ENCODE measurements at places on chromosomes 2 and 18.

DNA sequence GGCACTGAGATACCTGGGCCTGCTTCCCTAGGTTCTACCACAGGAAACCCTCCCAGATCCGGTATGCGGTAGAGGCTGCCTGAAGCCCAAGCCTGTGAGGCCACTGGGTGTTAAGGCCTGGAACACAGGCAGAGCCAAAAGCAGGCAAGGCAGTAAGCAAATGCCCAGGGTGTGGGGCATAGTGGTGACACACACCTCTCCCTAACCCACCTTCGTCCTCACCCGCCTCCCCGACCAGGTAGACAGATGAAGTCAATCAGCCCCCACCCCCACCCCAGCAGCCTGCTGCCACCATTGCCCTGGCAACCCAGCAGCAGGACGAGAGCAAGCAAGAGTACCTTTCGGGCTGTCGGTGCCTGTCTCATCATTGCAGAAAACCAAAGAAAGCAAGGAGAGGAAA, 6.1 kb downstream of the DCTN1 start:
- DNase-seq = no peak

- DNase-seq = no peak
Observed at GRCh38 chr2:207502577-207503198, 27.1 kb upstream of the CREB1 start.

GRCh38 chr2:198405311-198405710, 600.9 kb downstream of the PLCL1 start:
- no peak for DNase-seq

DNA sequence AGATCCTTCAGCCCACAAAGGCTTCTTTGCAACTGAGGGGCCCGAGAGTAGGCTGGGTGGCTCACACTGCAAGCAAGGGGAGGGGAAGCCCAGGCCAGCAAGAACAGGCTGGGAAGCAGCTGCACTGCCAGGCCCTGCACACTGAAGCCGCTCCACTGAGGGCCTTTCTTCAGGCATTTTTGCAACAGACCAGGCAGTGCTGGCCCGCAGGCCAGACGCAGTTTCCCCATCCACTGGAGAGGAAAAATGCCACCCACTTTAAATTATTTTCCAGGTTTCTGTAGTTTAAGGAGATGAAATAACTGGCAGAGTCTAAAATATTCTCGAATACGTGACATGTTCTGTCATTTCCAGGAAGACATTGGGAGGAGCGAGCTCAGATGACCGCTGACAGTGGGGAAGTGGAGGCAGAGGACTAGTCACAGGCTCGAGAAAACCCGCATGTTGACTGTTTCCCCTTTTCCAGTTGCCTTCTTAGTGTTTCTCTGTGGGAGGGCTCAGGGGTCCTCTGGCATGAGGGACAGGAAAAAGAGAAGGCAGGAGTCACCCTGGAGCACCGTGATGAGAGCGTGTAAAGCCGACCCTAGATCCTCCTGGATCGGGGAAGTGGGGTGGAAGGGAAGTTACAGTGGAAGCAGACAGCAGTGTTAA, 53.3 kb upstream of the B3GNT7 start:
- no peak for DNase-seq

- DNase-seq = no peak
Observed at GRCh38 chr18:9779630-9780029, 71.5 kb downstream of the RAB31 start.
